ENCODE measurements at places on chromosomes 5 and 9.

DNA sequence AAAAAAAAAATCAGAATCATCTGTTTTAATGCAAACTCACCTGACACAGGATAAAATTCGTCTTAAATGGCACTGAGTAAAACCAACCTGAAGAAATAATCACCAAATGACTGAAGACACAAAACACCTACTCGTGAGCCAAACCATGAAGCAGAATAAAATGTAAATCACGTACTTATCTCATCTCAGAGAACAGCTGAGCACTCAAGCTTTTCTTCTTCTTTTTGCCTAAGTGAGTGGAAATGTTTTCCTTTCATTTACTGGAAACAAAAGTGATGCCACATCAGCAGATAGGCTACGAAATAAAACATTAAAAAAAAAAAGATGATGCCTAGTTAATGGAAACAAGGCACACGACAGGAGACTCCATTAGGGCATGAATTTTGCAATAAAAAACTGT, 36.4 kb downstream of the ATPSCKMT start:
- no peak for DNase-seq

- no peak for DNase-seq
Observed at GRCh38 chr9:122088880-122089706, 4.0 kb downstream of the TTLL11 start.

DNA sequence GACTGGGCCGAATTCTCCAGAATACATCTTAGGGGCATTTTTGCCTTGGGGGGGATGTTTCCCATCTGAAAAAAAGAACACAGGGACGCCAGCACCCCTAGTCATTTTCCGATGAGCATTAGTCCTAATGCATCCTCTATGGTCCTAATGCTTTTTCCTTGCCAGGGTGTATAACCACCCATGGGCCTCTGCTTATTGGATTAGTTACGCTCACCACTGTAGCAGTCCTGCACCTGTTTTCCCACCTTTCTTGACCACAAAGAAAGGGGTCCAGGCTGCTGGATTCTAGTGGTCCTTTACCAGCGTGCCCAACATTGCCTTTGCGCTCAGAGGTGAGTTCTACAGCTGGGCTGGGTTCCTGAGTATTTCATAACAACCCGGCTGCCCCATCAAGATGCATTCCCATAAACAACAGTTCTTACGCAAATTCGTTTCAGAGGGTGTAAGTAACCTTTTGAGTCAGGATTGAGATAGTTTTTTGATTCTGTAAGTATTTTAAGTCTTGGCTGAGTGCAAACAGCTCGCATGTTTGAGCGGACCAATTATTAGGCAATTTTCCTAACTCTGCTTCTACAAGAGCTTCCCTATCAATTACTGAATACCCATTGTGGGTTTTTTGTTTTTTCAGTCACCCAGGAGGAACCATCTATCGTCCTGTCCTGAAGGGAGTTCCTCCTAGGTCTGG, 135.1 kb downstream of the DROSHA start:
- no peak for DNase-seq

GRCh38 chr5:88393042-88393441, 124.4 kb upstream of the TMEM161B start:
- no peak for DNase-seq
